ENCODE measurements at places on chromosomes 16 and 17. TPM values are rescaled to one million over a fixed set of nuclear protein-coding genes. Genes with fewer than 3 reads are reported as not detected.
A peak's percentile ranks its signal among the peaks of the same experiment; 100 is the strongest.

DNA sequence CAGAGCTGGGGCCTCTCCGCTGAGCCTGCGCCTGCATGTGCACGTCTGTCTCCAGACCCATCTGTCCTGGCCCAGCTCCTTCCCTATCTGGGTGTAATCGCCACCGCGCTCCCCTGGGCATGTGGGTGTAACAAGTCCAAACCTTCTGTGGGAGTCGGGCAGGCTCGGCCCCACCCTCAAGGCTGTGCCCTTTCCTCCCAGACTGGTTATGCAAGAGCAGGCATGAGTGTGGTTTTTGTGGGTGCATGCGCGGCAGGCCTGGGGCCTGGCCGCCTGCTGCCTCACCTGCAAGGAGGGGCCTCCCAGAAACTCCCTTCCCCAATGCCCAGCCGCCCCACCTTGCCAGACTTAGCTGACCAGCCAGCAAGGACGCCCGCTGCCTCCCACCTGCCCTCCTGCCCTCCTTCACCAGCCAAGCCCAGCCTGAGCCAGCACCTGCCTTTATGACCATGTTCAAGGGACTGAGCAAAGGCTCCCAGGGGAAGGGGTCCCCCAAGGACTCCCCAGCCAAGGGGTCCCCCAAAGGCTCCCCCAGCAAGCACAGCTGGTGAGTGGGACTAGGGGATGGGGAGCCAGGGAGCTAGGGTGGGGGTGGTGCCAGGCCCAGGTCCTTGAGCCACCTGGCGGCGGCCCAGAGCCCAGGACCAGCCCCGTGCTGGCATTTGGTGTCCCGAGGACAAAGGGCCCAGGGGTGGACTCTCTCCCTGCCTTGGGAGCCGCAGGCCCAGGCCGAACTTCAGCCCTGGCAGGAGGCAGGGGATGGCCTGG is at the start of gene EVPLL:
EVPLL (plus strand) TSS at position 342 of the 768 bp plus-strand sequence. CDS start 3,160 bp downstream, outside the sequence.
- peak; percentile 31 for DNase-seq

TBC1D3K gene
- not detected for total RNA-seq

GRCh38 chr16:69440250-69440649 is 15.8 kb downstream of the CYB5B start:
- DNase-seq = no peak

CDC42EP4 gene
- 41.9 TPM for total RNA-seq

GRCh38 chr16:49866595-49867071 is 10.7 kb upstream of the ZNF423 start:
- no peak for DNase-seq

DNAAF8 gene
- total RNA-seq = 1.8 TPM

DNA sequence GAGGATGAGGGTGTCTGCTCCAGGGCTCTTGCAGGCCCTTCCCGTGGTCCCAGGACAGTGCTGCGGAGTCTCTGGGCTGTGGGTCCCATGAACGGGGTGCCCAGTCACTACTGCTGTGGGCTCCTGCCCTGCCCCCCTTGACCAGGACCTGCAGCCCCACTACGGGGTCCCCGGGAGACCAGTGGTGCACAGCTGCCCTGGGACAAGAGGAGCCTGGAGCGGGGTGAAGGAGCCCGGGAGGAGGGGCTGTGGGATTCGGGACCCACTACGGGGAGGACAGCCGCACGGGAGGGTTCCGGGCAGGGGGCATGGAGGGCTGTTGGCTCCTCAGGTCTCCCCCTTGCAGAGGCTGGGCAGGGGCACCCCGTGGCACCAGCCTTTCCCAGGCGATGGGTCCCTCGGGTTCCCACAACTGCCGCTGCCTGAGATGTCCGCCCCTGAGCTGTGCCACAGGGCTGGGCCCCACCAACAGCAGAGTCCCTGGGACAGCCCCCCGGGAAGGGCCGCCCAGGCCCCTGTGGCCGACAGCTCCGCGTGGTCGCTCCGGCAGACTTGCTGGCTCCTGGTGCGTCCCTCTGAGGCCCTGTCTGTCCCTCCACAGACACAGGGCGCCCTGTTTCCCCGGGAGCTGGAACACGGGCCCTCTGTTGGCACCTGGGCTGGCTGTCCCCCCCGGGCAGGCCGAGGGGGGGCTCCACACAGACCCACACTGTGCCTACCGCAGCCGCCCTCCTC is 52.1 kb upstream of the GNG13 start:
- no peak for DNase-seq

SLC7A6OS gene
- total RNA-seq = 10.4 TPM

- peak; percentile 23 for DNase-seq
Measured at GRCh38 chr17:20010099-20010863, 1.1 kb downstream of the SPECC1 start.

GRCh38 chr16:79151-80054 is 1.4 kb downstream of the MPG start:
- DNase-seq = no peak

SCIMP gene
- not detected for total RNA-seq

DNA sequence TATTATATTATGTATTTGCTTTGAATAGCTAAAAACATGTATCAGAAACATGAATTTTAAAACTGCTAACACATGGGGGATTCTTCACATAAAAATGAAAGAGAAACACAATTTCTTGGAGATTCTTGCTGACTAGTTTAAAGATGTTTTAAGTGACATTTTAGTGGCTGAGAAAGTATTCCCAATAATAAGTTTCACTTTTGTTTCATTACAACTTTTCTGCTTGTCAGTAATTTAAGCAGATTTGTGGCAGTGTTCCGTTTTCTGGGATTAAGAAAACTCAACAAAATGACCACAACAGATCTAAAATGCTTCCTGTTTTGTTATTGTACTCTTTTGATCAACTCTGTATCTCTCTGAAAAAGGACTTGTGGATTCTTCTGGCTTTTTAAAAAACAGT is 75.9 kb downstream of the NLK start:
- no peak for DNase-seq

TEX14 gene
- 0.07 TPM for total RNA-seq

CD300LB gene
- 0.07 TPM for total RNA-seq

C17orf58 gene
- total RNA-seq = 10.4 TPM

RAB37 gene
- 0.82 TPM for total RNA-seq

ZNF629 gene
- total RNA-seq = 23.9 TPM

STH gene
- total RNA-seq = not detected

DNA sequence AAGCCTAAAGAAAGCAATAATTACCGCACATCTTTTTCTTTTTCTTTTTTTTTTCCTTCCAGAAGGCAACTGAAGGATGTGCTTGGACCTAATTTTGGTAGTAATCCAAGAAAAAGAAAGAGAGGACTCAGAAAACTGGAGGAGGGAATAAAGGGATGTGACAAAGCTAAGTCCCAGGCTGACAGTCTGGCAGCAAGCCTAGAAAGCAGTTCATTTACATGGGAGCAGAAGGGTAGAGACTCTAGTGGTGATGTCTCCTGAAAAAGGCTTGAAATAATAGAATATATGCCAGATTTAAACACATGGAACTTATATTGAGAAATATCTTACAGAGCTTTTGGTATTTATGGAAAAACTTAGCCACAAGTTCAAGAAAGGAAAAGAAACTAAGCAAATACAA is 101.0 kb upstream of the SHISA6 start:
- DNase-seq = no peak

SLC13A5 gene
- total RNA-seq = 0.08 TPM

- no peak for DNase-seq
Measured at GRCh38 chr16:17328932-17329331, 141.8 kb downstream of the XYLT1 start.

GRCh38 chr17:42329025-42329976 is 41.0 kb downstream of the STAT5A start:
- peak; percentile 43 for DNase-seq

DNA sequence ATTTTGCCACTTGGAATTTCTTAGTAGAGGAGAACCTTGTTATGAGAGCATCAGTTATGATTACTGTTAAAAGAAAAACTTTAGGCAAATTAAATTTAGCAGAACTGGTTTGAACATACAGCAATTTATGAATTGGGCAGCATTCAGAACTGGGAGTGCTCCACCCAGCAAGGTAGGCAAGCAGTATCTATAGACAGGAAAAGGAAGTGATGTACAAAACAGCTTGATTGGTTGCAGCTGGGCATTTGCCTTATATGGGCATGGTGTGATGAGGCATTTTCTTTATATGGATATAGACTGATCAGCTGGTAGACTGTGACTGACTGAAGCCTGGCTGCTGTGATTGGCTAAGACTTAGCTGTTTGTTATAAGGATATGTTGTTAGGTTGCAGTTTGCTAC is 17.6 kb upstream of the CYLD start:
- DNase-seq = no peak

CLDN7 gene
- total RNA-seq = 250 TPM

PAGR1 gene
- 40.1 TPM for total RNA-seq

DNA sequence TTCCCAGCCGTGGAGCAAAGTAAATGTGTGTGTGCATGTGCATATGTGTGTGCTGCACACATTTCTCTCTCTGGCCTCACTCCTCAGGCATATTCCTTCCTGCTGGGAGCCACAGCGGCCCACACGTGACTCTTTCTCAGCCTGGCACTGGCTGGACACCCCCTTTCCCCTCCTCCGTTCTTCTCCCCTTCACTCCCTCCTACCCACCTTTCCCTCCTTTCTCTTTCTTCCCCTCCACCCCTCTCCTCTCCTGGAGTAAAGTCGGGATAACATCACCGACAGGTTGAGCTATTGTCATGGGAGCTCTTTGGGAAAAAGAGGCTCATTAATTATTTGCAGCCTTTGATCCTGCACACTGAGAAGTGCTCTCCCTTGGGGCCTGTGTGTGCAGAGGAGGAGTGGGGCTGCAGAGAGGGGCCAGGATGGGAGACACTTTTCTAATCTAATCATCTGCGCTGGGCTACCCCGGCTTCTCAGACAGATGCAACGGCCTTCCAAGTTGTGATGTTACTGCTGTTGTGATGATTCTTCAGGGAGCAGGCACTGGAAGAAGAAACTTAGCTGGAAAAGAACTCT is 126.3 kb upstream of the HSBP1 start:
- DNase-seq = no peak

TIMP2 gene
- 145 TPM for total RNA-seq

RPRML gene
- total RNA-seq = not detected

- no peak for DNase-seq
Measured at GRCh38 chr16:82874271-82874670, 247.5 kb downstream of the CDH13 start.

GRCh38 chr16:6232056-6232455 is 1100.6 kb upstream of the RBFOX1 start:
- DNase-seq = no peak

DNA sequence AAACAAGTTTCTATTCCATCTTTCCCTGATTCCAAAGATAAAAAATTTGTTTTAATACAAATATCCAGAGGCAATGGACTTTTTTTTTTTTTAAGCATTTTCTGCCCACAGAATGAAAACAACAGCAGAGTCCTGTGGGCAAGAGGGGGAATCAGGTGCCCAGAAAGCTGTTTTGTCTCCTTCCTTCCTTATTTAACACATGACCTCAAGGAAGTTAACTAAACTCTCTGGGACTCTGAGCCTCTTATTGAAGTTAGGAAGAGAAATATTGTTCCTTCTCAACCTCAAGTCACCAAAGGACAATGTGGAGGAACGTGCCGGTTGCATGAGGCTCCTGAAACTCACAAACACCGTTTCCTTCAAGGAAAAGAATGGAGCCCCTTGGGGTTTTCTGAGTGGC is 34.9 kb downstream of the LITAF start:
- DNase-seq = no peak

HOXB6 gene
- total RNA-seq = 30.7 TPM

DNA sequence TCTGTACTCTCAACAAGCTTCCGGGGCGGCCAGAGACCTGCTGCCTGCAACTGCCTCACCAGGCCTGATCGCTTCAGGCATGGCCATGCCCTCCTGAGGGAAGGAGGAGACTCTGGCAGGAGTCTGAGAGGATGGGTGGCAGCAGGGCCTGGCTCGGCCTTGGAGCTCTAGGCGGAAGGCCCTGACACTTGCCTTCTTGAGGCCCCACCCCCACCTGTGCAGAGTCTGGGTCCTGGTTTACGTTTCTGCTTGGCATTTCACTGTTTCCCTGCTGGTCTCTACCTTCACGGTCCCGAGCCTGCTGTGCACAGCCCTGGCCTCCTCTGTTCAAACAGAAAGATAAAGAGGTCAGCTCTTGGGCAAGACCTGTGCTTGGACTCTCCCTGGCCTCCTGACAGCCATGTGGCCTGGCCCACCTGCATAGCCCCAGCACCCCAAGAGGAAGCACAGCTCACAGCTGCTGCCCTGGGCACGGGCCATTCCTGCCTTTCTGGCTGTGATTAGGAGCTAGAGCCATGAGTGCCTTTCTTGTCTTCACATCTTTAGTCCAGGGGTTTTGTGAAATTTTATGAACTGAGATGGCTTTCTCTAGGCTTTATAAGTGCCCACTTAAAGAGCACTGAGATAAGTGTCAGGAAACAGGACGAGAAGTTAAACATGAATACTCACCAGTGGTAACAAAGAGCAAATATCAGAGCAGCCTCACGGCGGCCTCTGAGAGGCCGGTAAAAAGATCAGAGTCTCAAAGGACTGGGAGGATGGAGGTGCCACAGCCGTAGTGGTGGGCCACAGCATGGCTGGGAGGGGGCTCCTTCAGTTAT is 25.6 kb upstream of the MTSS2 start:
- DNase-seq = no peak

DNA sequence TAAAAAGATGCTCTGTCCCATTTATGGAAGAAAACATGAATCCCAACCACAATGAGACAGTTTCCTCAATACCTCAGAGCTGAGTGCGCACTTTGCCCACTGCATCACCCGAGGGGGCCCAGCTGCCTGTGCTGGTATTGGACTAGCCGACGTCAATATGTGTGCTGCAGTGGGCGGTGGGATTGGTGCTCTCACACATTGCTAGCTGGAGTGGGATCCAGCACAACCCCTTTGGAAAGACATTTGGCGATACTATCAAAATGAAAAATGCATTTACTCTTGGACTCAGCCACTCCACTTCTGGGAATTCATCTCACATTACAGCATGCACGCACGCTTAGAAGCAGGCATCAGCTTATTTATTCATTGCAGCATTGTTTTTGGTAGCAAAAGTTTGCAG is 289.2 kb upstream of the FOXF1 start:
- DNase-seq = no peak

MRM3 gene
- total RNA-seq = 28.0 TPM

DNA sequence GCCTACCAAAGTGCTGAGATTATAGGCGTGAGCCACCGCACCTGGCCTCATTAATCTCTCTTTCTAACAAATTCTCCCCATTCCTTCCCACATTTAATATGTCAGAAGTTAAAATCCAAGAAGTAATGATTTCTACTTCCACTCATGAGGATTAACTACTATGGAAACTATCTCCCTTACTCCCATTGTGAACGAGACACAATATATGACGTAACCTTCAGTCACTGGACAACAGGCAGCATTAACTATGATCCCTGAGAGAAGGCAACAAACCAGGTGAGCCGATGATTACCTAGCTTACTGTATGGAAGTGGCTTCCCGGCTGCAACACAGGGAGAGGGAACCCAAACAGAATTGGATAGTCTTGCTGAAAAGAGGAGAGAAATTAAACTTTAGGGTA is 20.0 kb downstream of the GLG1 start:
- DNase-seq = no peak

KRT33A gene
- total RNA-seq = not detected

WNK4 gene
- 0.96 TPM for total RNA-seq

- DNase-seq = no peak
Measured at GRCh38 chr17:12637745-12638651, 27.7 kb upstream of the MYOCD start.

All from kidney epithelial cell (primary cell).